Mucosa of gallbladder (tissue), 1 donor: ENCODE measurements at places on chromosomes 3 and 15.

- no peak for DNase-seq
Observed at GRCh38 chr3:99319961-99320360, 318.4 kb upstream of the COL8A1 start.

DNA sequence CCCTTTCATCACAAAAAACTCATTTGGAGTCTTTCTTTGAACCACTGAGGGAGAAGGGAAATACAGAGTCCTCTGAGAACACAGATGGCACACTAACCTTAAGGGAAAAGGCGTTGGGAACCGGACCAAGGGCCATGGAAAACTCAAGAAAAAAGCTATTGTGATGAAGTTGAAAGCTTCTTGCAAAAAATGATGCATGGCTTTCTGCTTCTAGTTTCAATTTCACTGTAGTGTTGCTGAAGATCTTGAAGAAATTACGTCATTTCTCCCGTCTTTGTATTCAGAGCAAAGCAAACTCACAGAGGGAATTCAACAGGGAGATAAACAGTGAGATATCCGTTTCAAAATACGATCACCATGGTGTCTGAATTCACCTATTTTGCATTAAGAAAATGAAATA lies 642.3 kb upstream of the ADAMTS9 start:
- no peak for DNase-seq

- DNase-seq = peak; percentile 95
Observed at GRCh38 chr3:4986782-4987537, 7.7 kb downstream of the BHLHE40 start.

GRCh38 chr15:35843498-35843897 lies 297.5 kb upstream of the DPH6 start:
- DNase-seq = no peak

DNA sequence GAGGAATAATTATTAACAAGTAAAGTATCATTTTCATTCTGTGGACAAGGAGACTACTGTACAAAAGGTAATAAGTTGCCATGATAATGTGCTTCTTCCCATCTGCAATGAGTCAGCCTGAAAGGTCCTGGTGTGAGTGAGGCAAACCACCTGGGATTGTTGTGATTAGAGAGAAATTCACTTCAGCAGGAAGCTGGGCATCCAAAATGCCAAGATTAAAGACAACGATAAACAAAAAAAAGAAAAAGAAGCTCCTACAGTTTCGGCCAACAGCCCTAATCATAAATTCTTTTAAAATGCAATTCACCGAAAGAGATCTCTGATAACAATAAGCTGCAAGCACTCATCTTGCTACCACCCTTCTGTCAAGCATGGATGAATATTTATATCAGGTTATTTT lies 507.8 kb downstream of the TUSC7 start:
- DNase-seq = no peak

- no peak for DNase-seq
Observed at GRCh38 chr15:76203346-76204108, 107.7 kb downstream of the ETFA start.

DNA sequence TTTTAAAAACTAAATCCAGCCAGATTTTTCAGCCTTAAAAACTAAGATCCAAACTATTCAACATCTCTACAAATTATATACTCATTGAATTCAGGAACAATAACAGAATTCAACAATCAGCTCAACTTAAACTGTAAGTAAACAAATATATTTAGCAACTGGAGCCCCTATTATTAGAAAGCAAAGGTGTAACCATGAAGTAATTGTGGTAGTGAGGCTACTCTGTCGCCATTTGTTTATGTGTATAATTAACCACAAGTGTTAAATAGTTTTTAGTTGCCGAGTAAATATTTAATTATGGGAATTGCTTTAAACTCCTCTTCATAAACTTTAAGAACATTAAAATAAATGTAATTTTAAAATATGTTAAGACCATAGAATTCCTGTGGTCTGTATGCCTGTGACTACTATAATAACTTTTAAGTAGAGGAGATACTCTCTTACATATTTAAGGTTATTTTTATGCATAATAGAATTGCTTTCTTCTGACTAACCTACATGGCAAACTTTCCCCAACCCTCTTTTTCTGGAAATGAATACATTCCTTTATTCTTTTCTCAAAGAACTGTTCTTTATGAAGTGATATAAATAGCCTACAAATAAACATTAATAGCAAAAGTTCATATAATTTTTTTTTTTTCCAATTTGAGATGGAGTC lies 51.2 kb downstream of the MFN1 start:
- DNase-seq = no peak

DNA sequence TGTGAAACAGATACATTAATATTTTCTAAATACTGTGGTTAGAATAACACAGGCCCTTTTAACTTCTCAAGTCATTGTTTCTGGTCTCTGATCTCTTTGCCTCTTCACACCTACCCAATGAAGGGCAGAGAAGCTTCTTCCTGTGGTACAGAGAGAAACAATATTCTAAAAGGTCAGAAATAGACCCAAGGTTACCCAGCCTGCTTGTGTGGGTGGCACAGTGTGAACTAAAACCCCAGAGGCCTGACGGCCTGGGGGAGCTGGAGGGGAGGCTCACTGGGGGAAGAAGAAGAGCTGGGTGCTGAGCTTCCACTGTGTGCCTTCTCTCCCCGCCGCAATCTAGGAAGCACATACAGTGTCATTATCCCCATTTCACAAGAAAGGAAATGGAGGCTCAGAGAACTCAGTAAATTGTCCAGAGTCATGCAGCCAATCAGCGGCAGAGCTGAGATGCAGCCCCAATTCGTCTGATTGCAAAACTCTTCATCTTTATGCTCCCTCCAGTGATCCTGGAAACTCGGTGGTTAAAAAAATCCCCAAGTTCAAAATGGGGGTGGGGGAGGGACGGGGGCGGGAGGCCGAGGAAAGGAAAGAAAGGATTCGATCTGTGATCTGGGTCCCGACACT lies 64.1 kb upstream of the HEG1 start:
- no peak for DNase-seq

DNA sequence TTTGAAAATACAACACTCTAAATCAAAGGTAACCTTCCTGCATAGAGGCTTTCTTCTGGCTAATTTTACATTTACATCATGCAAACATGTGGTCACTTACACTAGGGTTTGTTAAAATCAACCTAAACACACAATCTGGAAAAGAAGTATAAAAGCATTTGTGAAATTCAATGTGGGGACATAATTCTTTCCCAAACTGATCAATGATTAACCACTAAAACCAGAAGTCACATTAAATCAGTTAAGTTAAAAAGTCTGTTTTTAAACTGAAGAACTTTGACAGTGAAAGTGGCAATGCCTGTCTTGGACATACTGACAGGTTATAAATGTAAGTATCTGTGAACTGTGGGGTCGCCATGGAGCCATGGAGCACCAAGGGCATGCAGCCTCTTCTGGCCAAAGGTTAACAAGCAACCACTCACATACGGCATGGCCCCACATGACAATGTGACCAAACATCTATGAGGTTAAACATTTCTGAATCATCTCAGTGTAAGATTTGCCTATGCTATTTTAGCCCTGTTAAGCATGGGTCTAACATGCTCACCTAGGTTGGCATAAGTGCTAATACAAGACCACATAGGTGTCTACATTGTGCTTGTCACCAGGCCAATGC lies 278.2 kb downstream of the CTNNB1 start:
- DNase-seq = no peak

DNA sequence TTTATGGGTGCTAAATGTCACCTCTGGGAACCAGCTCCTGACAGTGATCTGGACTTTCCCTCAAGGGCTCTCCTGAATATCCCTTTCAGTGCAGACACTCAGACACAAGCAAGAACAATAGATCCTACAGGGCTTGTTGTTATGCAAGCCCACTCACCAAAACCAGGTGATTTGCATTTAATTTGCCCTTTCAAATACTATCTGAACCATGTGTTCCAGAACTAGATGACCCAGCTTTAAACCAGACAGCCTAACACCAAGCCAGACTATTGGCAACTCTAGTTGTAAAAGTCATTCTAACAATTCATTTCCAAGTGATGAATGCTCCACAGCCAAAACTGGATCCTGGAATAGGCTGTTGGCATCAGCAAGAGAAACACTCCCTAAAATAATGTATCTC lies 5.6 kb upstream of the ATP8B4 start:
- no peak for DNase-seq

- no peak for DNase-seq
Observed at GRCh38 chr15:80798911-80799310, 19.7 kb downstream of the CEMIP start.

GRCh38 chr3:169809230-169809795 lies 3.4 kb upstream of the LRRIQ4 start:
- no peak for DNase-seq

GRCh38 chr15:64894395-64895056 lies 17.2 kb upstream of the ANKDD1A start:
- peak; percentile 43 for DNase-seq

- DNase-seq = no peak
Observed at GRCh38 chr3:186596568-186597287, 16.1 kb upstream of the AHSG start.

GRCh38 chr3:59803268-59803667 lies 753.4 kb upstream of the CFAP20DC start:
- DNase-seq = no peak

- no peak for DNase-seq
Observed at GRCh38 chr3:156131241-156131640, 10.9 kb downstream of the KCNAB1 start.

- no peak for DNase-seq
Observed at GRCh38 chr3:49721596-49721895, 2.1 kb upstream of the AMIGO3 start.

- DNase-seq = no peak
Observed at GRCh38 chr3:150114873-150115540, 144.3 kb upstream of the PFN2 start.

DNA sequence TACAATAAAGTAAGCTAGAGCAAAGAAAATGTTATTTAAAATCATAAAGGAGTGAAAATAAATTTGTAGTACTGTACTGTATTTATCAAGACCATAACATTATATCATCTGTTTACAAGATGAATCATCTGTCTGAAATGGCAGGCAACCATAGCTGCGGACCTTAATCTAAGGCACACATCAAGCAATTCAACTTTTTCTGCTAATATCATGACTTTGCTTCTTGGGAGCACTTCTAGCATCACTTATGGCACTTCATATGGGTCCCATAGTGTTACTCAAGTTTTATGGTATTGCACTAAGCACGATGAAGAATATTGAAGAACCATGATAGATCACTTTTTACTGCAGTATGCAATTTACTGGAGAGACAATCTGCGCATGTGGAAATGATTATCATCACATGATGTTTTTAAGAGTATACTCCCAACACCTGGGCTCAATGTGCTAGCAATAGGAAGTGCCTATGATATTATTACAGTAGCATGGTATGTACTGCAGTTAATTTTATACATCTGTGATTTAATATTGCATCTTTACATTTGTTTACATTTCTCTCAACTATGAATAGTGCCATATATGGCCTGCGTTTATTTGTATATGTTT lies 137.7 kb upstream of the NECTIN3 start:
- no peak for DNase-seq

GRCh38 chr15:48965972-48966371 lies 2.3 kb upstream of the SHC4 start:
- no peak for DNase-seq

- DNase-seq = peak; percentile 80
Observed at GRCh38 chr3:48433472-48434118, 3.7 kb upstream of the PLXNB1 start.

DNA sequence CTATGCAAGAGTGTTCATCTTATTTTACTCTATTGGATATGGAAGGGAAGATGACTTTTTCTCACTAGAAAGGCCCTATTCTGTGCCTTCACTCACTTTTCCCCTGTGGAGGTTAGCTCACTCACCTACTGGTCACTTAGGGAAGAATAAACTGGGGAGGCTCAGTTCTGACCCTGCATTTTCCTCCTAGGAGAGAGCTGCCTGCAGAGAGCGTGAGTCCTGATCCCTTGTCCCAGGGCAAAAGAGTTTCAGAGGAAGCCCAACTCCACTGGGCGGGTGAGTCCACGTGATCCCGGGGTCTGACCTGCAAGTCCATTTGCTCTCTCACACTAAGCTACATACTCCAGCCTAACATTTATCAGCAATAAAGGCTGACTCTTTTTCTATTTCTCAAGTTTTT lies 8.4 kb downstream of the MORC1 start:
- DNase-seq = no peak

GRCh38 chr15:34262362-34262761 lies 37.5 kb downstream of the EMC4 start:
- DNase-seq = no peak
